Endothelial cell (in vitro differentiated cells): ENCODE measurements at places on chromosomes 3 and 15. TPM values are rescaled to one million over a fixed set of nuclear protein-coding genes. Genes with fewer than 3 reads are reported as not detected.

DNA sequence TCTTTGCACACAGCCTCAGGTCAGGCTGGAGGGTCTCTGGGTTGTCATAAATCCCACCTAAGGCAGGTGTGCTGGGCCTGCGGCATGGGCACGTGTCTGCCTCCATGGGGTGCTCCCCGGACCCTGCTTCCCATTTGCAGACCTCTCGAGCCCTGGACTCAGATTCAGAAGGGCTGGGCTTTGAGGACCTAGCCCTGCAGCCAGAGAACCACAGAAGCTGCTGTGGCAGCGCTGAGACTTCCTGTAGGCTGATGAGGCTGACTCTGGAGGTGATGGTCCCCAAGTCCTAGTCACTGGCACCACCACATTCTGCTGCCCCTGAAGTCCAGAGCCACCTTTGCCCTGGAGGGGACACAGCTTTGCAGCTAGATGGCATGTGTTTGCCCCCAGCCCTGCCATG lies 156.4 kb downstream of the LRRC28 start:
- no peak for DNase-seq

DNA sequence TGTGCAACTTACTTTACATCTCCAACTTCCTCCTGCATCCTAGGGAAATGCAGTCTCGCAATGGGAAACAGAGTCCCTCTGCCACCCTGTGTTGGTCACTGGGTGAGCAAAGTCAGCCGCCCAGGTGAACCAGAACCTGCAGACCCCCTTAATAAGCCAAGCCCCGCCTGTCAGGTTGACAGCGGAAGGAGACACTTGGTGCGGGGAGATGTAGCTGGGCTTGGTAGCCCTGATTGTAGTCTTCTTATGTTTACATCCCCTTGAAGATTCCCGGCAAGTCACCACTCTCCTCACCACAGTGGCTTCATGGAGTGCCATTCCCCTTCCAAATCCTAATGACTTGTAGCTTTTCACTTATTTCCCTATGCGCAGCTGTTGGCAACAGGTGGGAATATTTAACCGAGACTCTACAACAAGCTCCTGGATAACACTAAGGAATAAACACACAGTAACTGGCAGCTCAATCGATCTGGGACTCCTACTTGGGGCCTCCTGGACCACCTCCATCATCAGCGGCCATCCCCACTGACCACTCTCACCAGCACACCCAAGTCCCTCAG lies 17.7 kb upstream of the CLSTN2 start:
- DNase-seq, result no peak

GRCh38 chr3:56826831-56827722 lies 25.3 kb upstream of the ARHGEF3 start:
- no peak for DNase-seq

DNA sequence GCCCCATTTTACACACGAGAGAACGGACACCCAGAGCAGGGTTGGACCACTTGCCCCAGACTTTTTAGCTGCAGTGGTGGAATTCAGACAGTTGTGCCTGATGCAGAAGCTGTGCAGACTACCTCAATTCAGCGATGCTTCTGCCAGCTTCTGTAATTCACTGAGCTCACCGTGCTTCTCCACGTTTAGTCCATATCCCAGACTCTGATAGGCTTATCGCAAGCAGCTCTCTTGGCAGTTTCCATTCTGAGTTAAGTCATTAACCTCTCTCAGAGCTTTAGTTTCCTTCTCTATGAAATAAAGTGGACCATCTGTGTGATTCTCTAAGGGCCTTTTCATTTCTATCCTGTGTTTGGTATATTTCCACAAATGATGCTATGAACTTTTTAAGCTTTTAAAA lies 37.1 kb downstream of the ABHD17C start:
- DNase-seq, result no peak

DNA sequence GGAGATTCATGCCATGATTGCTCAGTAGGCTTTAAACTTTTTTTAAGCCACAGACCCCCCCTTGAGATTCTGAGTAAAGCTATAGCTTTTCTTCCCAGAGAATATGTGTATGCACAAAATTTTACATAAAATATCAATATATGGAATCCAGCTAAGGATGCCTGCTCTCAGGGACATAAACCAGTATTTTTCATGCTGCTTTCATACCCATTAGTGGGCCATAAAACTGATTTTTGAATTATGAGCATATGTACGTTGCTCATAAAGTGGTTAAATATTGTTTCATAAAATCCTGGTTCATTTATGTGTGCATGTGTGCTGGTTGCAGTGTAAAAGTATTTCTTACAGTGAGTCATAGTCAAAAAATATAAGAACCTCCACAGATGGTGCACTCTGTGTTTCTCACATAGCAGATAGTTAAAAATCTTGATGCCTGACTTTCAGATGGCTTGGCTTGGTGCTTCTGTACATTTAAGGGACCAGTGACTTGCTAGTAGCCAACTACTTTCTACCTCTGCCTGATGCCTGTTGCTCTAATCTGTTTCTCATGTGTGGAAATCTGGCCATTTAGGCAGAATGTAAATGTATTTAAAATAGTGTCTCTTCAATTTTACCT lies 71.9 kb downstream of the ARHGEF26 start:
- DNase-seq, result no peak

- DNase-seq, result peak; percentile 20
Measured at GRCh38 chr3:156449710-156450574, 105.0 kb downstream of the SSR3 start.

Gene GNAT1
- total RNA-seq, result 0.59 TPM

GRCh38 chr3:179432021-179432420 lies 19.2 kb downstream of the GNB4 start:
- no peak for DNase-seq

DNA sequence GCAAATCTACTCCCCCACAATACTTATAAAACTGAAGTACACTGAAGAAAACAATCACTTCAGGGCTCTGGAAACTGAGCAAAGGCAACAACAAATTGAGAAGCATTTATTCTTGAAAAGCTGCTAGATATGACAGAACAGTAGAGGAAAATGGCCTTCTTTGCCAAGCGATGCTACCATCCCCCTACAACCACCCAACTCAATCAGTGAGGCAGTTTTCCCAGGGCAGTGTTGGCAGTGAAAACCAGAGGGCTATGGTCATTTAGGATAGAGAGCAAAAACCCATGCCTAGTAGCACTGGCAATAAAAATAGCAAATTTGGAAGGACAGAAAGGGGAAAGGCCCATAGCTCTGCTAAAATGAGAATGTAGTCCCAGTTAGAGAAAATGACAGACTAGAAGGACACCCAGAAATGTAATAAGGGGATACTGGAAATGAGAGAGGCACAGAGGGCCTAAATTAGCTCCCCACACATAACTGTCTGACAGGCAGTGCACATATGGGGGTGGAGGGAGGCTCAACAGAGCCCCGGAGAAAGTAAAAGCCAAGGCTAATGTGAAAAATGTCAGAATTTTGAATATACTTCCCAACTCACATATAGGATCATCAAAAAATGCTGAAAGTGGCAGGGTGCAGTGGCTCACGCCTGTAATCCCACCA lies 143.5 kb downstream of the GSK3B start:
- DNase-seq, result no peak

Gene GUCA1C
- not detected for total RNA-seq

DNA sequence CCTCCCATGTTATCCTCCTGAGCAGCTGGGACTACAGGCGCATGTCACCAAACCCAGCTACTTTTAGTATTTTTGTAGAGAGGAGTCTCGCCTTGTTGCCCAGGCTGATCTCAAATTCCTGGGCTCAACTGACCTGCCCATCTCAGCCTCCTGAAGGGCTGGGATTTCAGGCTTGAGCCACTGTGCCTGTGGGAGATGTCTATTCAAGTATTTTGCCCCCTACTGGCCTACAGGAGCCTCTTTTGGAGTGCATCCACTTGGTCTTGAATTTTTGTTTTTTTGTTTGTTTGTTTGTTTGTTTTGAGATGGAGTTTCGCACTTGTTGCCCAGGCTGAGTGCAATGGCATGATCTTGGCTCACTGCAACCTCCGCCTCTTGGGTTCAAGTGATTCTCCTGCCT lies 3.2 kb upstream of the DHX30 start:
- DNase-seq, result peak; percentile 11

Gene CACNA1D
- 208 TPM for total RNA-seq

DNA sequence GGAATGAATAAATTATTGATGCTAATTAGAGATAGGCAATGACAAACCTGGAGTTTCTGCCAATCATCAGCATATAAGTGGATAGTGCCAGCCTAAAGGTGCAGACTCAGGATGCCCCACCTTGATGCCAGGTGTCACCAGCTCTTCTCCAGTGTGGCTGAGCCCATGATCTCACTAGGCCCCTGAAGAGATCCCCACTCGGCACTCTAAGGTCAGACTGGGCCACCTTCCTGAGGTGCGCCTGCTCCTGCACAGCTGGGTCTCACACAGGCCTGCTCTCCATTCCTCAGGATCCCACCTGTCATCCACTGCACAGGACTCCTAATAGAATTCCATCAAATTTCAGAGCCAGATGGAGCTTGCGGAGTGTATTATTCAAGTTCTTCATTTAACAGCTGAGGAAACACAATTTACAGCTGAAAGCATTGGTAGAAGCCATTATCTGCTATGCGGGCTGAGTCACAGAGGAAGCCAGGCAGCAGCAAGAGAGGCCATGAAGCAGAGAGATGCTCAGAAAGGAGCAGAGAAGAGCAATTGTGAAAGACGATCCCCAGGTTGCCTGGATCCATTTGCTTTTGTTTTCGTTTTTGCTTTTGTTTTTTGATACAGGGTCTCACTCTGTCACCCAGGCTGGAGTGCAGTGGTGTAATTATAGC lies 25.1 kb upstream of the FSTL1 start:
- DNase-seq, result no peak

- no peak for DNase-seq
Measured at GRCh38 chr3:141835557-141836229, 40.8 kb upstream of the ATP1B3 start.

DNA sequence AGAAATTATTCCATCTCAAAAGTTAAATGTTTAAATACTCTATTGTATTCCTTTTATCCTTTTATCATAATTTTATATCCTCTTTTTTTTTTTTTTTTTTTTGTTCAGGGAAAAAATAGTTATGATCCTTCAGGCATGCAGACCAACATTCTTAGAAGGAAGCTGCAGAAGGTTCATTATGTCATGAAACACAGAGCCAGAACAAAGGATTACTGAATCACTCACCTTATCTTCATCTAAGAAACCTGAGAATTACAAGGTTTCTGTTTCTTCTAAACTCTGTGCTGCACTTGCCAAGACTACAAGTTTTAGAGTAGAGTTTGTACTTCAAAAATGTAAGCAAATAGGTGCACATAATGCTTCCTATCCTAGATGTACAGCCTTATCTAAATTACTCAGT lies 3.3 kb downstream of the PLCH1 start:
- no peak for DNase-seq

DNA sequence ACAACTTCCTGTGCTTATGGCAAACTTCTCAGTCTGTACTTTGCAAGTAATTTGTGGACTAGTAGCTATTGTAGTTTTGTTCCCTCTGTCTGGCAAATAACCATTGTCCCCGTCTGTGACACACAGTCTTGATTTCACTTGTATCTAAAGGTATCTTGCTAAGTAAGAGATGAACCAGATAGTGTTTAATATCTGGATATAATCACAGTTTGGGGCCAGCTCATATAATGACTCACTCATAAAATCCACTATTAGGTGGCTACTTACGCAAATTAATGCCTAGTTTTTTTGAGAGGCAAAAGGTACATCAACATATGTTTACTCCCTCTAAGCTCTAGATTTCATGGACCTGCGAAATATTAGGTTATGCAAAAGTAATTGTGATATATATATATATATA lies 30.4 kb downstream of the VGLL3 start:
- no peak for DNase-seq

DNA sequence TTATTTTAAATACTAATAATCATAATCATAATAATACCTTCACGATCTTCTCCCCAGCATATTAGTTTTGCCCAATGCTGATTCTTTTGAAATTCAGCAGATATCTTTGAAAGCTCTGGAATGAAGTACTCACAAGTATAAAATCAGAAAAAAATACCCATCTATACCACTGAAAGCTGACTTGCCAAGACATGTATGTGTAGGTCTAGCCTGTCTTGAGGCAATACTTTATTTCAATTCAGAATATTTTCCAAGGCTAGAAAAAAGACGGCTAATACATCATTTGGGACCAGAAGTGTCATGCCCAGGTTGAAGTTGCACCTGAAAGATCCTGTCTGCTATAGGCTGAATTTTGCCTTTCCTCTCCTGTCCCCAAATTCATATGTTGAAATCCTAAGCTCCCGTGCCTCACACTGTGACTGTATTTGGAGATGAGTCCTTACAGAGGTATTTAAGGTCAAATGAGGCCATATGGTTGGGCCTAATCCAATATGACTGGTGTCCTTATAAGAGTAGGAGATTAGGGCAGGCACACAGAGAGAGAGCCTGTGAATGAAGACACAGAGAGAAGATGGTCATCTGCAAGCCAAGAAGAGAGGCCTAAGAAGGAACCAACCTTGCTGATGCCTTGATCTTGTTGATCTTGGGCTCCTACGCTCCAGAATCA lies 255.9 kb upstream of the CMC1 start:
- no peak for DNase-seq

Gene PLAAT1
- total RNA-seq, result 1.7 TPM

DNA sequence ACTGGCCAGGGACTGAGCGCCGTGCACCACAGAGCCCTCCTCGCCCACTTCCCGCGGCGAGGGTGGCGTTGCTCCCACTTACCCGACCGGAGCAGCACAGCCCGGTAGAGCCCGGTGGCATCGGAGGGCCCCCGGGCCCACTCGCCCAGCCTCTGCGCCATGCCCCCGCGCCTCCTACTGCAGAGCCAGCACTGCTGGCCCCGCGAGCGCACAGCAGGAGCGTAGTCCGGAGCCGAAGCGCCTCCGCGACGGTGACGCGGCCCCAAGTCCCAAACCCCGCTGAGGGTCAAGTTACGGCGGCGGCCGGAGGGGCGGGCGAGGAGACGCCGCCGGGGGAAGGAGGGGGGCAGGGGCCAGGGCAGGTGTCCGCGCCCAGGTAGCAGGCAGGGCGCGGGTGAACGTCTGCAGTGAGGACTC lies 9.6 kb upstream of the FAM107A start:
- no peak for DNase-seq

- no peak for DNase-seq
Measured at GRCh38 chr3:51393564-51393963, 2.5 kb downstream of the RBM15B start.

DNA sequence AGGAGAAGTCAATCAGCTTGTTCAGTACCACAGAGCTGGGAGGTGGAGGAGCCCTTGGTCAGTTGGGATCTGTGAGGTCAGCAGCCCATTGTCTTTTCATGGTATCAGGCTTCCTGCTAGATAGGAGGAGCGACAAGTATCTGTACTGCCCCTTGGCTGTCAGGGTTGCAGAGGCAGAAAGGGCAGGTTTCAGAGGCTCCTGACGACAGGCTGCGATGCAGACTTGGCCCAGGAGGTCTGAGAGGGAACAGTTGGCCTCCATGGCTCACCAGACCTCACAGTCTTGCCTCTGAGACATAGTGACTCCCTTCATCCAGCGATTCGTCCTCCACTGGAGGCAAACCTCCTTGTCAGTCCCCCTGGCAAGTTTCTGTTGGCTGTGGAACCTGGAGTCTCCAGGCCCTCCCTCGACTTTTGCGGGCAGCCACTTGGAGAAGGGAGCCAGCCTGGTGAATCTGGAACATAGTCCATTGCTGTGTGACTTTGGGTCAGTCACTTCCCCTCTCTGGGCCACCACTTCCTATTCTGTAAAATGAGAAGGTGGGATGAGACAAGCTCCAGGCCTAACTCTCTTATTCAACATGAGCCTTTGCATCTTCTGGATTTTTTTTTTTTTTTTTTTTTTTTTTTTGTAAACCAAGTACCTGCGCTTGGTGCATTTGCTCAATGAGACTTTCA lies 177.9 kb upstream of the TLE3 start:
- DNase-seq, result no peak

- DNase-seq, result no peak
Measured at GRCh38 chr3:169604568-169604967, 58.9 kb downstream of the MECOM start.
